Amniotic epithelial cell (primary cell): ENCODE measurements at places on chromosomes 16 and 17.

DNA sequence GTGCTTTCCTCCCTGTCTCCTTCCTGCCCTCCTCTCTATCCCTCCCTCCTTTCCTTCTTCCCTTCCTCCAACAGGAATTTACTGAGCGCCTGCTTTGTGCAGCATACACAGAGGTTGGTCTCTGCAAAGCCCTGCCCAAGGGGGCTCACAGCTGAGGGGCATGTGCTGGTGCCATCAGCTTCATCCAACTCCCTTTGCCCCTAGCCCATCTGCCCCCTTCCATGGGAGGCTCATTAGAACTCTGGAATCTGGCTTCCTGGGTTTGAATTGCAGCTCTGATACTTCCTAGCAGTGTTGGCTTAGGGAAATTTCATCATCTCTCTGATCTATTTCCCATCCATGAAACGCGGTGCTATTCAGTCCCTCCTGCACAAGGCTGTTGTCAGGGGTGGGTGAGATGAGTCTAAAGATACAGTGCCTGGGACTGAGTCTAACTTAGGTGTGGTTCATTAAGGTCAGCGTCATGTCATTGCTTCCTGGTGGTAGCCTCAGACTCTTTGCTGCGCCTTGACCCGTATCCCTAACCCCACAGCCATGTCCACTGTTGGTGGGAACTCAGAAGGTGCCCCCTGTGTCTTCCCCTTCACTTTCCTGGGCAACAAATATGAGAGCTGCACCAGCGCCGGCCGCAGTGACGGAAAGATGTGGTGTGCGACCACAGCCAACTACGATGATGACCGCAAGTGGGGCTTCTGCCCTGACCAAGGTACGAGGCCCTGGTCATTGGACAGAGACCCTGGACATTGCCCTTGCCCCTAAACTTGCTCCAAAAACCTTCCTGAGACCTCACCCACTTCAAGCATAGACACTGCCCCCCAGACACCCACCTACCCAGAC lies 10.3 kb downstream of the MMP2 start:
- no peak for DNase-seq

GRCh38 chr17:48678141-48678971 lies 44.0 kb downstream of the PRAC1 start:
- DNase-seq: peak; percentile 21

GRCh38 chr16:894841-895240 lies 75.9 kb downstream of the LMF1 start:
- DNase-seq: no peak

- no peak for DNase-seq
Observed at GRCh38 chr16:84043486-84044117, 1.0 kb upstream of the SLC38A8 start.

DNA sequence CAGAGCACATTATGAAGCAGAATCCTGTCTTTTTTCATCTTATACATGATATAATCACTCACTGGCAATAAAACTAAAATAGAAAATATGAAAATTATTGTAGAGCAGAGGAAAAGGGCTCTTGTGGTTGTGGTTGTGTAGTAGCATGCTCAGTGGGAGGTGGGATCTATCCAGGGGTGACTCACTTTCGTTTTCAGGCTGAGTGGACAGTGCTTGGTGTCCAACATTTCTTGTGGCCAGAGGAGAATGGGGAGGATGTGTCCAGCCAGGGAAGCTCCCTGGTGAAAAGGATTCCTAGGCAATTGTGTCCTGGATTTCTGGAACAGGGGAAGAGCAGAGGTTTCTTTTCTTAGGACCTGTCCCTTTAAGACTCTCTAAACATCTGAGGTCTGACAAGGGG lies 31.9 kb upstream of the CPHXL start:
- peak; percentile 73 for DNase-seq
